ENCODE measurements at places on chromosomes 1 and 21.

- no peak for DNase-seq
These were observed 340.3 kb upstream of the SNX7 start for GRCh38 chr1:98321191-98321590.

DNA sequence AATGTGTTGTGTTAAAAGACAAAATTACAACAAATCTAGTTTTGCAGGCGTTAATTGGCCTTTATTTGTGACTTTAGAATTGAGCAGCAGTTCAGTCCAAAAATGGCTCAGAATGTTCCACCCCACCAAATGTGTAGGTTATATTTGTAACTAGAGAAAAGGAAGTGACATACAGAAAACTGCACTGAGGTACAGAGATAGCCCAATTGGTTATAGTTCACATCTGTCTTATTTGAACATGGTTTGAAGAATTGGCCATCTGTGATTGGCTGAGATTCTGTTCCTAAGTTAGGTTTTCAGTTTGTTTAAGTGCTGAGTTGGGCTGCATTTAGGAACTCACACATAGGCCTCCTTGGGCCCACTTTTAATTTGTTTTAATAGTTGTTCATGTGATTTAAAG is 12.0 kb upstream of the FMO2 start:
- DNase-seq: no peak

DNA sequence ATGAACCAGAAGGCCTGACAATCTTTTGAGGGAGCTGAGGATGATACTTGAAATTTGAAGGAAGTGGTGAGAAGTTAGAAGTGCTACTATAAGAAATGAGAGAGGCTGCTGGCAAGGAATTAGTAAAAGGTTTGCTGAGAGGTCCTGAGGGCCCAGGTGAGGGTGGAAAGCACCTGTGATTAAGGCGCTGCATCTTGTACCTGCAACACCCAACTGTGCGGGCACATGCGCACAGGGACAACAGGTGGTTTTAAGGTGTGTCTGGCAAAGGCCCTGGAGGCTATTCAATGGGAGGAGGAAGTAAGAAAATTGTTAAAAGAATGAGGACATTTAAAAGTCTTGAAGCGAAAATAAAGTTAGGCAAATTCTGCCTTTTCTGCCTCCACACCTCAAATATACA is 349.3 kb downstream of the RGS7 start:
- DNase-seq: no peak

DNA sequence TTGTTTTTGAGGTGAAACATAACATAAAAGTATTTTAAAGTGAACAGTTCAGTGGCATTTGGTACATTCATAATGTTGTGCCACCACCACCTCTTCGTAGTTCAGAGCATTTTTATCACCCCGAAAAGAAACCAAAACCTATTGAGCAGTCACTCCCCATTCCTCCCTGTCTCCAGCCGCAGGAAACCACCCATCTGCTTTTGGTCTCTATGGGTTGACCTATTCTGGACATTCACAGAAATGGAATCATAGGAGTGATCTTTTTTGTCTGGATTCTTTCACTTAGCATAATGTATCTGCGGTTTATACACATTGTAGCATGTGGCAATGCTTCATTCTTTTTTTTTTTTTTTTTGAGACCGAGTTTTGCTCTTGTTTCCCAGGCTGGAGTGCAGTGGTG is 141.2 kb downstream of the VPS13D start:
- DNase-seq: no peak

GRCh38 chr1:48674641-48675040 is 102.0 kb downstream of the BEND5 start:
- no peak for DNase-seq

GRCh38 chr21:25373126-25374082 is 233.9 kb downstream of the MRPL39 start:
- DNase-seq: peak; percentile 74

- no peak for DNase-seq
These were observed 33.9 kb upstream of the ASPM start for GRCh38 chr1:197180252-197180878.

DNA sequence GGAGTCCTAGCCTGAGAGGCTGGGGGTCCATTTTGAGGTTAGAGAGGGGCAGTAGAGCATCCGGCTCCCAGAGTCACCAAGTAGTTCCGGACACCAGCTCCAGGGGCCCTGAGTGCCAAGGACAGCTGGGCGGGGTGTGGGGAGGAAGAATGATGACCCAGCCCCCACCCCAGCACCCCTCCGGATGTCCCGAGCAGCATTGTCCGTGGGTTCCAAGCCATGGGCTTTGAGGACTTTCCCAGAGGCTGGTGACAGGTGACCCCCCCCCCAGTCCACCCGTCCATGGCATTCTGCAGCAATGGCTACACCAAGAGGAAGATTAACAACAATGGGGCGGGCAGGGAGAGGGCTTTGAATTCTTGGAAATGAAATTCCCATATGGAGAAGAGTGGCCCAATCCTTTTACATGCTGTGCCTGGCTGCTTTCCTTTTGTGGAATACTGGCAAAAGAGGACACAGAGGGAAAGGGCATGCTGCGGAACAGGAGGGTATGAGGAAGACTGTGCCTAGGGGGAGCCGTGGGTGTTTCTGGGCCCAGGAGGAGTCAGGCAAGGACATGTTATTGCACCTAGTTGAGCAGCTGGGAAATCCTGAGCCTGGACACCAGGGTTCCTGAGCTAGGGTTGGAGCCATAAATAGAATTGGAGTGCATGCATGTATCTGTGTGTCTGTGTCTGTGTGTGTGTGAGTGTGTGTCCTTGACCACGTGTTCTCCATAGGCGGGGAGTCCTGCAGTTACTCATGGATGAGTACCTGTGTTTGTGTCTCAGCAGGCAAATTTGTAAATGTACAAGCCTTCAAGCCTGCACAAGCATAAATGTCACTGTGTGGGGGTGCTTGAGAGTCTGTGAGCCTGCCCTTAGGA is 956 bp downstream of the ATP1A2 start:
- no peak for DNase-seq

GRCh38 chr1:153773096-153773921 is 1.9 kb upstream of the SLC27A3 start:
- no peak for DNase-seq

GRCh38 chr1:70436622-70437251 is 25.7 kb downstream of the CTH start:
- no peak for DNase-seq

Data from endodermal cell (in vitro differentiated cells).